Gastrocnemius medialis (tissue), 4 donors: ENCODE measurements at places on chromosomes 1 and 21. TPM values are rescaled to one million over a fixed set of nuclear protein-coding genes. Genes with fewer than 3 reads are reported as not detected.

DNA sequence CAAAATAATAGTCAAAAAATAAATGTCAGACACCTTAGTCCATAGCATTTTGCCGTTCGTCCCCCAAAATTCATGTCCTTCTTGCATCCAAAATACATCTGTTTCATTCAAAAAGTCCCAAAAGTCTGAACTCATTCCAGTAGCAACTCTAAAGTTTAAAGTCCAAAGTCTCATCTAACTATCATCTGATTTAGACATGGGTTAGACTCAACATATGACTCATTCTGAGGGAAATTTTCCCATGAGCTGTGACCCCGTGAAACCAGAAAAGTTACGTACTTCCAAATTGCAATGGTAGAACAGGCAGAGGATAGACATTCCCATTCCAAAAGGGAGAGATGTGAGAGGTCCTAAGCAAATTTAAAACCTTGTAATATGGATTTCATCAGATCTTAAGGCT is 48.6 kb upstream of the CACHD1 start:
- no peak for DNase-seq

DNA sequence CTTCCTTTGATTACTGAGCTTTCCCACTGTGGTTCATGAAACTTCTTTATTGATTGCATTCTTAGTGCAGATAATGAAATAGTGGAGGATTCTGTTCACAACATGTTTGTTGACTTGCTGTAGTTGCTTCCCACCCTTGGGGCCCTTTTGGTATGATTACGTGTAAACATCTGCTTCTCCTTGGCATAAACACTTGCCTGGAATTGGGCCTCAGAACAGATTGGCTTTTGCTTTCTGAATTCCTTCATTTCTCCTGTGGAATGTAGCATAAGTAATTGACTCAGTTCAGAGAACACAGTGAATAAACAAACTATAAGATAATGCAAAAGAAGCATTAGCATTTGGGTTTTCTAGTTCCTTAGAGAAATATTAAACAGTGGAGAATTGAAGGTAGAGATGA is 59.5 kb upstream of the LAMC2 start:
- no peak for DNase-seq

DNA sequence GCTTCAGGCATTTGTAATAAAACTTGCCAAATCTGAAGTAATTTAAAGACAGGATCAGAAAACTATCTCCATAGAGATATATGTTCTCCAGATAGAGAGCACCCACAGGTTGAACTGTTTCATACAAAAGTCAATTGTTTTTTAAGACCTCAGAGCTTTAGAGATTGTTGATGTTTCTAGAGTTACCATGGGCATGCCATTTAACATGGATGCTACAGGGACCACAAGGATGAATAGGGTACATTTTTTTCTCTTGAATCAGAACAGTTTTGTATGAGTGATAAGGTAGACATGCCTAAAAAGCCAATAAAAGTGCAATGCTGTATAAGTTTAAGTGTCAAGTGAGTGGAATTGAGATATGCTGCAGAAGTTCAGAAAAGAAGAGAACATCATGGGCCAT is 511.0 kb upstream of the CAMK1G start:
- no peak for DNase-seq

SYDE2 gene
- total RNA-seq: 3.8 TPM

PPIE gene
- total RNA-seq: 30.1 TPM

GRCh38 chr1:156706657-156707416 is 1.5 kb upstream of the CRABP2 start:
- no peak for DNase-seq

DNA sequence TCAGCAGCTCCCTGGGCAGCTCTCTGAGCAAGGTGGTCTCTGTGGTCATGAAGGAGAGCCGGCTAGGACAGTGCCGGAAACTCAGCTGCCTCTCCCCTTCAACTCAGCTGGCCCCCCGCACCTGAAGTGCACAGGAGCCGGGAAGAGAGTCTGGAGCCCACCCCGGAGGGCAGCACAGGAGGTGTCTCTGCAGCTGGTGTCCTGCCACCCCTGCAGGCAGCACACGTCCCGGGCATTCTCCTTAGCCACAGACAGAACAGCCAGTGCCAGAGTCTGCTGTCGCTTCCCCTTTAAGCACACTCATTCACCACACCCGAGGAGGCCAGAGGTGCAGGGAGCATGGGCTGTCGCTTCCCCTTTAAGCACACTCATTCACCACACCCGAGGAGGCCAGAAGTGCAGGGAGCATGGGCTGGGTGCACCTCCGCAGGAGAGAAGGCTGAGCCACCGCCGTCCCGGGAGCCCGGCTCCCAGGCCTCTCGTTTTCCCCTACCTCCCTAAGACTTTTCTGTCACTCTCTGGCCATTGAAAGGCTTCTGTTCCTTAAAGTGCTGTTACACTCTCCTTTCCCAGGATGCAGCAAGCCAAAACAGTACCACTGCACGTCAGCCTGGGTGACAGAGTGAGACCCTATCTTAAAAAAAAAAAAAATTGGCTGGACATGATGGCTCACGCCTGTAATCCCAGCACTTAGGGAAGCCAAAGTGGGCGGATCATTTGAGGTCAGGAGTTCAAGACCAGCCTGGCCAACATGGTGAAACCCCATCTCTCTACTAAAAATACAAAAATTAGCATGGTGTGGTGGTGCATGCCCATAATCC is 16.9 kb upstream of the SAMD11 start:
- DNase-seq: no peak

DNA sequence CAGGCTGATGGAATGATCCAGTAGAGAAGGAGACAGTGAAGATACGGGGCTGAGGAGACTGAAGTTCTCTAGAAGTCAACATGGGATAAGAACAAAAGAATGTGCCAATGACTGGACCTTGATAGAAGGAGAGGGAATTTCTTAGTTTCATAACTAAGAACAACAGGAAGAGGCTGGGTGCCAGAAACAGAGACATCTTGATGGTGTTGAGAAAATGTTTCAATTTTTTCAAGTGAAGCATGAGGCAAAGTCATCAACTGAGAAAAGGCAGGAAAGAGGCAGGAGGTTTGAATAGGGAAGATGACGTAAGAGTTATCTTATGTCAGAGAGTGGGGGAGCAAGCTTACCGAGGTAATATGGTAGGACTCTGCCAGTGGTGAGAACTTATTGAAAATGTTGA is 80.1 kb downstream of the SPAG17 start:
- DNase-seq: no peak

- peak; percentile 96 for DNase-seq
Observed at GRCh38 chr21:46394595-46395104, 64.0 kb upstream of the DIP2A start.

- DNase-seq: no peak
Observed at GRCh38 chr1:211344152-211344618, 17.6 kb downstream of the TRAF5 start.

OR2L5 gene
- not detected for total RNA-seq

DNA sequence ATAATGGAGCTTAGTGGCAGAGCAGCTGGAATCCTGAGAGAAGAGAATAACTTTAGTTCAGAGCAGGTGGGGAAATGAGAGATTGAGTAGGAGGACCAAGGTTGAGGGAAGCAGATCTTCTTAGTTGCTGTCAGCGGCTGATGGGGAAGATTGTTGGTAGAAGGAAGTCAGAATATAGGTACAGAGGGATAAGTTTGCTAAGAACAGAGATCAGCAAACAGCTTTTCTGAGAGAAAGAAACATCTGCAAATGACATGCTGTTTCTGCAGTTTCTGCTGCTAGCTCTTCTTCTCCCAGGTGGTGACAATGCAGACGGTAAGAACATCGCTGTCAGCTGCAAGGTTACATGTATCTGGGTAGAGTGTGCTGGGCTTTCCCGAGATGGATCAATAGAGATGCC is at the start of gene CD1C:
Gene CD1C, plus strand, starts transcription at position 113 of the 400 bp plus-strand sequence. Its CDS starts 142 bp downstream, at position 255.
- DNase-seq: no peak

- no peak for DNase-seq
Observed at GRCh38 chr1:232316864-232317263, 313.1 kb downstream of the SIPA1L2 start.

- DNase-seq: no peak
Observed at GRCh38 chr1:156705321-156705917, at the start of gene CRABP2. Gene CRABP2 (minus strand): TSS chr1:156705583. CDS start chr1:156705446, 137 bp downstream.

DNA sequence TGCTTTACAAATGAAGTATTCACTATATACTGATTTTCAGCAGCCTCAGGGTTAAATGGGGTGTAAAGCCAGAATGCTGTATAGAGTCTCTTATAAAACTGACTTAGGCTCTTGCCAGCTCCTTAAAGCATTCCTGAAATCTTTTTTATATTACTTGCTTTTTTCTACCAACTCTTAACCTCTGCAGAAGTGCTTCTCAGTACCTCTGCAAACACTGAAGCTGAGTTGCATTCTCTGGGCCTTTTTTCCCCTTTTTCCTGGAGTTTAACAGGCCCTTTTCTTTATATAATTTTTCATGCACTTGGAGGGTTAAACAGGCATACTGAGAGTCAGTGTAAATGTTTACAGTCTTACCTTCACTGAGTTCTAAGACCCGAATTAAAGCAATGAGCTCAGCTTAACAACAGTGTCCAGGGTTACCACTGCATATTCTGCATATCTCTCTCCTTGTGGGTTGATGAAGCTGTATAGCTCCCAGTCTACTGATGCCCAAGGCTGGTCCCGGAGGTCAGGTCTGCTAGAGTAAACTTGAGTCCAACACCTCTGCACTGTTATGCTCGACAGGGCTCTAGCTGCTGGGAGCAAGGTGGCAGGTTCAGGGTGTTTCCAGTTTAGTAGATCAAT is 40.9 kb upstream of the CFAP126 start:
- no peak for DNase-seq

GRCh38 chr21:26212220-26212619 is 41.6 kb upstream of the APP start:
- no peak for DNase-seq
